Forelimb muscle (tissue), 1 donor: ENCODE measurements at places on chromosomes 16 and 17.

DNA sequence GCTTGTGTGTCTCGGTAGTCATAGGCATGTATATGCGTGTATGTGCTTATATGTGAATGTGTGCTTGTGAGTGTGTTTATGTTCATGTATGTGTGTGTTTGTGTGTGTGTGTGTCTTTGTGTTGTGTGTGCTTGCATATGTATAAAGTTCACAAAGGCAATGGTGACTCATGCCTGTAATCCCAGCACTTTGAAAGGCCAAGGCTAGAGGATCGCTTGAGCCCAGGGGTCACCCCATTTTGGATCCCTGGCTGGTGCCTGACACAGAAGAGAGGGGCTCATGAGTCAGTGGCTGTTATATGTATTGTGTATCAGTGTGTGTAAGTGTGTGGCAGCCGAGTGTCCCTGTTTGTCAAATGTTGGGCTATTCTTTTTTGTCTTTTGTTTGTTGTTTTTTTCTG, 69.3 kb downstream of the ABCC1 start:
- no peak for DNase-seq

- no peak for DNase-seq
These were observed 26.3 kb upstream of the C1QTNF8 start for GRCh38 chr16:1122398-1122765.

- DNase-seq, result no peak
These were observed 41.5 kb downstream of the WWOX start for GRCh38 chr16:78140818-78141466.

DNA sequence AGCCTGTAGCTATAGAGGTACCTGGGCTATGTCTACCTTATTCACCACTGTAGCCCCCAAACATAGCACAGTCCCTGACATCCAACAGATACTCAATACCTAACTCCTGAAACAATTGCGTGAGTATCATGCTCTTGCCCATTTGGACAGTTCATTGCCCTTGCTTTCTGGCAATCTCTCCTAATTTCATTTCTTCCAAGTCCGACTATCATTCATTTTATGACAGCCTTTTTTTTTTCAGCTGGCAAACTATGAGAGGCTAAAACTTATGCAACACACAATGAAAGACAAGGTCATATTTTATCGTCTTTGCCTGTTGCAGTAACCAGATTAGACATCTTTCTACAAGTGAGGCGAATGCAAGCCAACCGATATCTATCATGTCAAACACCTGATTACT, 169.2 kb downstream of the RBFOX1 start:
- DNase-seq, result no peak

DNA sequence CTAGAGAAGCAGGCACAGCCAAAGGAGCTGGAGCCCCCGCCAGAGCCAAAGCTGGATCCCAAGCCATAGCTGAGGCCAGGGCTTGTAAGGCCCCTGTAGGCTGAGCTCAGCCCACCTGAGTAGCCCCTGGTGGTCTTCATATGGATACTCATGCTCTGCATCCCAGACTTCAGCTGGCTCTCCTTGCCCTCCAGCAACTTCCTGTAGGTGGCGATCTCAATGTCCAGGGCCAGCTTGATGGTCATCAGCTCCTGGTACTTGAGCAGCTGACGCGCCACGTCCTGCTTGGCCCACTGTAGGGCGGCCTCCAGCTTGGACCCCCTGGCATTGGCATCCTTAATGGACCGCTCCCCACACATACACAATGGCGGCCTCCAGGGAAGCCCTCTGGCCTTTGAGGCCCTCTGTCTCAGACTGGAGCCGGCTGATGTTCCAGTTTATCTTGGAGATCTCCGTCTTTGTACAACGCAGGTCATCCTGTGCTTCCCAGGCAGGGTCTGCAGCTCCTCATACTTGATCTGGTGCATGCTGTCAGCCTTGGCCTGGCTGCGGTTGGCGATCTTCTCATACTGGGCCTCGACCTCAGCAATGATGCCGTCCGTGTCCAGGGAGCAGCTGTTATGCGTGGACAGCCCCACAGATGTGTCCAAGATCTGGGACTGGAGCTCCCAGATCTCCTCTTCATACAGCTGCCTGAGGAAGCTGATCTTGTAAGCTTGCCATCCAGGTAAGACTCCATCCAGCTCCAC, 28.9 kb downstream of the IKZF3 start:
- DNase-seq, result no peak

- DNase-seq, result no peak
These were observed 1.9 kb upstream of the FGF11 start for GRCh38 chr17:7437369-7437863.

DNA sequence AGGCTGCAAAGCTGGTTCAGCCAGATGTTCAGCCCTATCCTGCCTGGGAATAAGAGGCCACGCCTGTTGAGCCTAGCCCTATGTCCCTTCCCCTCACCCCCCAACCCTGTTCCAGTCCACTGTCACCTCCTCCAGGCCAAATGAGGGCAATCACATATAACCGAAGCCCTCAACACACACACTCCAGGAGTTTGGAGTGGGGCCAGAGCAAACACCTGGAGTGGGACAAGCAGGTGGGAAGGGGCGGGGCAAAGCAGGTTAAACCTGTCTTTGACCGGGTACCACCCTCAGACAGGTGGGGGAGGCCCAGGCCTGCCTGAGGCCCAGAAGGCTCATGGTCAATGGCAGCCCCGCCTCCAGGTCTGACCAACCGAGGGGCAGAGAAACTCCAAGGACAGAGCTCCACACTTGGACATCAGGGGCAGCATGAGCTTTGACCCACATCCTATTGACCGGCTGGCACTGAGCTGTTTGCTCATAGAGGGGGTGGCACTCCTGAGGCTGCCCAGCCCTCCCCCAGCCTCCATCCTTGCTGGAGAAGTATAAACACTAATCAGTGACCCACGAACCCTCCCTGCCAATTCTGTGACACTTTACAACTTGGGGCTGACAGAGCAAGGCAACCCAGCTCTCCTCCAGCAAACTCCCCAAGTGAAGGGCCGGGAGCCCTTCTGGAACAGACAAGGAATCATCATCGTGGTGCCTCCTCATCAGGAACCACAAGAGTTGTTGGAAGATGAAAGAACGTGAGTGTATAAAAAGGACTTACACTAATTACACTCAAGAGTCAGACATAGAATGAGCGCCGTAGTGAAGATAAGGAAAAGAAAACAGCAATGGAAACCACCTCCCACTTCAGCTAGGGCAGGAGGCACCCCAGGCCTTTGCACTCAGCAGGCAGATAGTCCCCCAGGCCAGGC, 1.5 kb downstream of the ESRP2 start:
- no peak for DNase-seq

DNA sequence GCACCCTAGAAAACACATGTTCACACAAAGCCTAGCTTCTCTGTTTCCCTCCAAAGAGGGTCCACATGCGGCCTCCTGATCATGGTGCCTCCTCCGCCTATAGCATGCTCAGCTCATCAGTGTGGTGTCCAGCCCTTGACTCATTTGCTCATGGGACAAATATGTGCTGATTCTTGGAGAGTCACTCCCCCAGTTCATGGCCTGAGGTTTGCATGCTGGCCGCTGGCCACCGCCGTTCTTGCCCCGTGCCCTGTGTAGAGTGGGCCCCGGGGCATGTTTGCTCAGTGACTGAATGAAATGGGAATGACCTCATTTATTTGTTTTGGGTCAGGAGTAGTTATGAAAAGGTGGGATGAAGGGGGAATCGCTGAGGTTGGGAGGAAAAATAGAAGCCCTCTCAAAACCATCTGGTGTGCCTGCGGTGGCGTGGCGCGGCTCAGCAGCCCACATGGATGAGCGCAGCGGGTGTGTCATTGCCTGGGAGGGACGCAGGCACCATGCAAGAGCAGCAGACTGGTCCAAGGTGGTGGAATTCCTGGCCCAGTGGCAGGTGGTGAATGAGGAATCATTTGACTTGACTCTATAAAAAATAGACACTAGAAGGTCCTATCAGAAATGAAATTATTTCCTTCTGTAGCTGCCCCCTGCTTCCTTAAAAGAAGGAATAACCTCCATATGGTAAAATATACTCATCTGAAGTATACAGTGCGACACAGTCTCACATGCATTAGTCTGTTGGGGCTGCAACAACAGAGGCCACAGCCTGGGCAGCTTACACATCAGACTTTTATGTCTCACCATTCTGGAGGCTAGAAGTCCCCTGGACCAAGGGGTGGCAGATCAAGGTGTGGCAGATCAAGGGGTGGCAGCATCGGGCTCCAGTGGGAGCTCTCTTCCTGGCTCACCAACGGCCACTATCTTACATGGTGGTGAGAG, 31.7 kb downstream of the CRISPLD2 start:
- DNase-seq, result no peak

- DNase-seq, result no peak
These were observed 9.3 kb upstream of the PABPN1L start for GRCh38 chr16:88875703-88876234.

DNA sequence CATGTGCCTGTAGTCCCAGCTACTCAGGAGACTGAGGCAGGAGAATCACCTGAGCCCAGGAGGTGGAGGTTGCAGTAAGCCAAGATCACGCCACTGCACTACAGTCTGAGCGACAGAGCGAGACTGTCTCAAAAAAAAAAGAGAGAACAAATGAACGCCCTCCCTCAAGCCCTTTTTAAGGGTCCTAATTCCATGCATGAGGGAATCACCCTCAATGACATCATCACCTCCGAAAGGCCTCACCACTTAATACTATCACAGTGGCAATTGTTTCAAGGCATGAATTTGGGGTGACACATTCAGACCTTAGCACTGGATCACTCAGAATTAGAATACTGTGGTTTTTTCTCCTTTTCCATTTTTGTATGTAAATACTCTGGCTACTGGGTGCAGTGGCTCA, 57.8 kb downstream of the CHD9NB start:
- no peak for DNase-seq

DNA sequence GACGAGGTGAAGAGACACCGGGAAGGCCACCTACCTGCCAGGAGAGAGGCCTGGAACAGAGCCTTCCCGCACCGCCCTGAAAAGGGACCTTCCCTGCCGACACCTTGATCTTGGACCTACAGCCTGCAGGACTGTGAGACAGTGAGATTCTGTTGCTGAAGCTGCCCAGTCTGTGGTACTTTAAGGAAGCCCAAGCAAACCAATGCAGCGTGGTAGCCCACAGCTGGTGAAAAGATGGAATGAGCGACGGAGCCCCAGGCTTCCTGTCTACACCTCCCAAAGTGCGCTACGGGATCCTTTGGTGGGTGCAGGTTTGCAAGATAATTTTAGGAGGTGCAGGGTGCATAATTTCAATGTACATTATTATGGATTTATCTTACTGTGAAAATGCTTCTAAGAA, 33.9 kb downstream of the TNFRSF13B start:
- DNase-seq, result no peak

DNA sequence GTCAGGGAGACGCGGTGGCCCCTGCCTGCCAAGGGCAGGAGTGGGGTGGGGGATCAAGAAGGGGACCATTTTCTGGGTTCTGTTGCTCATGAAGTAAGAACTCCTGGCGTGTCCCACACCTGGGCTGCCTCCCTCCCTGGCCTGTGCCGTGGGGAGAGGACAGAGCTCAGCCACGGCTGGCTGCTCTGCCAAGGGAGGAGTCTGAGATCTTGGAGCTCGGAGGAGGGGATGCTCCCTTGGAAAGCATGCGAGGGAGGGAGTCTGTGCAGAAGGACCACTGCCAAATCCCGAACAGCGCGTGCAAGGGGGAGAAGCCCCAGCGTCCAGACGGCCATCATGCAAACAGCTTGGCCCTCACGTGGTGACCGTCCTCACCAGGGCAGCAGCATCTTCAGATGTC, 64.2 kb upstream of the ZNF469 start:
- no peak for DNase-seq

- DNase-seq, result no peak
These were observed 16.0 kb downstream of the ZNF821 start for GRCh38 chr16:71867939-71868338.
